ENCODE measurements at places on chromosomes 7 and 10.

DNA sequence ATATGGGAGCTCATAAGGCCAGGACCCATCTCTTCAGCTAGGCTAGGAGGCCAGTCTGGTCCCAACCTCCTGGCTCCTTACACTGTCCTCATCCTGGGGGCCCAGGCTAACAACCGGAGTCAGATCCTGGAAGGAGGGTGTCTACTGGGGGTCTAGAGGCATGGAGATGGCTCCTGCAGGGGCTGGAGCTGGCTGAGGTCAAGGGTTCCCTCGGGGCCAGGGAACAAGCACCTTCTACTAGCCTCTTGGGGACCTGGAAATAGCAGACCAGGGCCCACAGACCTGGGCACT lies 37.2 kb downstream of the CLRN3 start:
- no peak for DNase-seq

DNA sequence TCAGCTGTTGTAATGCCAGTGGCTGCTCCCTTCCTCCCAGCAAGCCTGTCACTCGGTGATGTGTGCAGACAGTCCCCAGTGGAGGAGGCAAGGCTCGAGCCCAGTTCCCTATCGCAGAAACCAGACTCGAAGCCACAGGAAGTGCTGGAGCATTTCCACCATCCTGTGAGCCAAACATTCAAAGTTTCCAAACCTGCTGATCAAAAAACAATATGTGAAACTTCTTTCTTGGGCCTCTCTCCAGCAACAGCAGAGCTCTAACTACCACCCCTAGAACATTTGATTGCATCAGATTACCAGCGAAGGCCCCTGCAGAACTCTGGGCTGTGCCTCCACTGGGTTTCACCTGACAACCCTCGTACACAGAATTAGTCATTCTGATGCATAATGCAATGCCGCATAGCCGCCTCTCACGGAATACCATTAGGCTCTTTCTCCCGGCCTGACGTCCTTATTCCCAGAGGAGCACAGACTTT lies 94.0 kb downstream of the ELMO1 start:
- DNase-seq = no peak

DNA sequence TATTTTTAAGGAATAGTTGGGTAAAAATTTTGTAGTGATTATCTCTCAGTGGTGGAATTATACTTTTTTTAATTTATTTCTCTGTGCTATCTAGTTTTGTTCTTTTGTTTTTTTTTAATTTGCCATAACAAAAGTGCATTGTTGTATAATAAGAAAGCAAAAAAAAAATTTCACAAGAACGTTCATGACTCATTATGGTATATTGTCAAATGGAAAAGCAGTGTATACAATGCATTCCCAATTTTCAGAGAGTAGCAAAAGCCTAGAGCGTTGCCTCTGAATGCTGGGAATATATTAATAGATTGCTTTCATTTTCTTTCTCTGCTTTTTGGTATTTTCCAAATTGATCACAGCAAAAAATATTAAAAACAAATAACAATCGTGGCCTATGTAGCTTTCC lies 46.3 kb upstream of the GPAM start:
- no peak for DNase-seq

DNA sequence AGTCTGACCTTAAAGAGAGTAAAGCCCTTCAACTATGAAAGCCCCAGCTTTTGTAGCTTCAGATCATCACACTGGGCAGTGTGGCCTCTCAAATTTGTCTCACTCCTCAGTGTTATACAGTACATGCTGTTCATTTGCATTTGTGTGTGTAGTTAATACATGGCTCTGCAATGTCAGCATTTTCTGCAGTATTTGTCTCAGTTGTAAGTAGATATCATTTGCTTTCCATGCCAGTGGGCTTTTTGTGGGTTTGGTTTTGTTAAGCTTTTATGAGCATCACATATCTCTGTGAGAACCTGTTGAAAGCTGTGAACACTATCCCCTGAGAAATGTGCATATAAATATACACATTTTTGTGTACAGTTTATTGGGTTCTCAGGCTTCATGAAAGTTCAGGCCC lies 57.0 kb downstream of the ZNF277 start:
- no peak for DNase-seq

GRCh38 chr7:149220534-149220933 lies 18.9 kb upstream of the ZNF212 start:
- DNase-seq = no peak

- no peak for DNase-seq
Observed at GRCh38 chr7:41702635-41703371, at the start of gene INHBA. INHBA (minus strand) TSS chr7:41703090; CDS start chr7:41700374, 2,716 bp downstream.

DNA sequence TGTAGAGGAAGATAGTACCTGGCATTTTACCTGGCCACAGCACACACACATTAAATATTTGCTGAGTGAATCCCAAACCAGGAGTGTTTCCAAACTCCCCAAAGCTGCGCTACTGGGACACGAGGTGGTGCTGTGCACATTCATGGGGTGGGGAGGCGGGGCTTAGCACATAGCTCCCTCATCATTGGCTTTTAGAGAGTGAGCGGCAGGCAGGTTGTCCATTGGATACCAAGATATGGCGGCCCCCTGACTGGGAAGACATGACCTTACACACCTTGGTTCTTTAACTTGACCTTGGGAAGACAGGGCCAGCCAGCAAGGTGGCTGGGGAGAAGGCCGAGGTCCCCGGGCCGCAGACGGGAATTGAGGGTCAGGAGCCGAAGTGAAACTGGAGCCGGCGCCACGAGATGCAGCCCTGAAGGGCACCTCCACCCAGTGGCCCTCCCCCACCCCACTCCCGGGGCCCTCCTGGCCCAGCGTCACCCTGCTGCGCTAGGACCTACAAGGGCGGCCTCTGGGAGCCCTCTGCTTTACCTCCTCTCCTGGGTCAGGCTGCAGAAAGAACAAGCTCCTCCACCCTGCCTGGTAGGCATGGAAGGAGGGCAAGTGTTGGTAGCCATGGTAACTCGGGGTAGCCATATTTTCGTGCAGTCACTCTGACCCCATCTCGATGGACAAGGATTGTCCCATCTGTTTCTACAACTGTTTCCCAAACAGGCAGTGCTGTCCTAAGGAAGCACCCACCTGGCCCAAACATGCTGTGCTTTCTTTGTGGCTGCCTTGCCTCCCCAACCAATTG lies 24.0 kb downstream of the TMEM176A start:
- no peak for DNase-seq

- peak; percentile 33 for DNase-seq
Observed at GRCh38 chr10:10591715-10592341, 425.8 kb upstream of the CELF2 start.

- DNase-seq = no peak
Observed at GRCh38 chr7:25821225-25821624, 330.8 kb upstream of the NFE2L3 start.

DNA sequence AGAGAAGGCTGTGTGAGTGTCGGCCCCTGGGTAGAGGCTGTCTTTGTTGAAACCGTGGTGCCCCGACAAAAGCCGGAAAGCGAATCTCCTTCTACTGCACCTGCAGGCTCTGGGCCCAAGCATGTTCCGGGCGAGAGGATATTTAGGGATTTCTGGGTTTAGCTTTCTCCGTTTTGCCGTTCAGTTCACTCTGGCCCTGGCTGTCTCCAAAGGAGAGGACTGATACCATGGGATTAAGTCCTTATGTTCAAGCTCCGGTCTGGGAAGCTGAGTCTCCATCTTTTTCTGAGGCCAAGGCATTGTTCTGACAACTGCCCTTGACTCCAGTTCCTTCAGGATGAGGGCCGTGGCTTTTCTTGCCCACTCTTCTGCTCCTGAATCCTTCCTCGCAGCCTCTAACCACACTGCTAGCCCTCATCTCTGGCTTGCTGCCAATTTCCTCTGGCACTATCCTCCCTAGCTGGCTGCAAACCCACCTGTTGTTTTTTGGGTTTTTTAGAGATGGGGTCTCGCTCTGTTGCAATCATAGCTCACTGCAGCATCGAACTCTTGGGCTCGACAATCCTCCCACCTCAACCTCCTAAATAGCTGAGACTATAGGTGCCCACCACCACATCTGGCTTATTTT lies 206.8 kb downstream of the SKIDA1 start:
- DNase-seq = no peak

DNA sequence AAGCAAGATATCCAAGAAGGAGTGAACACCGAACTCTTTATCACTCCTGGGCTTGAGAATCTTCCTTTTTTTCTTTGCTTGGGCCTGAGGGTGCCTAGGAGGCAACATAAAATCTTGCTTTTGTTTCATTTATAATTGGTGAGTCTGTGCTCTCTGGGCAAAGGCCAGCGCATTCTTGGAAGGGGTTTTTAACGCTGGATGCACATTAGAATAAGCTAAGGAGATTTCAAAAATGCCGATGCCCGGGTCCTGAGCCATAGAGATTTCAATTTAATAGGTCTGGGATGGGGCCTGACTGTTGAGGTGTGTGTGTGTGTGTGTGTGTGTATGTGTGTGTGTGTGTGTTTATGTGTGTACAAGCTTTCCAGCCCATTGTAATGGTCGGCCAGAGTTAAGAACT lies 62.0 kb upstream of the SORCS3 start:
- DNase-seq = no peak

All from left kidney (tissue), 8 donors.